Activated gamma-delta T cell treated with Interleukin-2 at 50 U/mL for 16 hours (primary cell): ENCODE measurements at places on chromosomes 1 and 21.
A peak's percentile ranks its signal among the peaks of the same experiment; 100 is the strongest.

DNA sequence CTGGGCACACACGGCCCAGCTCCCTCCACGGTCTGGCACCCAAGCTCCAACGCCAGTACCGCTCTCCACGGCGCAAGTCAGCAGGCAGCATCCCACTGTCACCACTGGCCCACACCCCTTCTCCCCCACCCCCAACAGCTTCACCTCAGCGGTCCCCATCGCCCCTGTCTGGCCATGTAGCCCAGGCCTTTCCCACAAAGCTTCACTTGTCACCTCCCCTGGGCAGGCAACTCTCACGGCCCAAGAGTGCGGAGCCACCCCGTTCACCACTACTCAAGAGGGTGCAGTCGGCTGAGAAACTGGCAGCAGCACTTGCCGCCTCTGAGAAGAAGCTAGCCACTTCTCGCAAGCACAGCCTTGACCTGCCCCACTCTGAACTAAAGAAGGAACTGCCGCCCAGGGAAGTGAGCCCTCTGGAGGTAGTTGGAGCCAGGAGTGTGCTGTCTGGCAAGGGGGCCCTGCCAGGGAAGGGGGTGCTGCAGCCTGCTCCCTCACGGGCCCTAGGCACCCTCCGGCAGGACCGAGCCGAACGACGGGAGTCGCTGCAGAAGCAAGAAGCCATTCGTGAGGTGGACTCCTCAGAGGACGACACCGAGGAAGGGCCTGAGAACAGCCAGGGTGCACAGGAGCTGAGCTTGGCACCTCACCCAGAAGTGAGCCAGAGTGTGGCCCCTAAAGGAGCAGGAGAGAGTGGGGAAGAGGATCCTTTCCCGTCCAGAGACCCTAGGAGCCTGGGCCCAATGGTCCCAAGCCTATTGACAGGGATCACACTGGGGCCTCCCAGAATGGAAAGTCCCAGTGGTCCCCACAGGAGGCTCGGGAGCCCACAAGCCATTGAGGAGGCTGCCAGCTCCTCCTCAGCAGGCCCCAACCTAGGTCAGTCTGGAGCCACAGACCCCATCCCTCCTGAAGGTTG, 97.6 kb downstream of the PIK3R3 start:
- DNase-seq = no peak

GRCh38 chr1:93448983-93449804, 1.3 kb downstream of the FNBP1L start:
- no peak for DNase-seq

DNA sequence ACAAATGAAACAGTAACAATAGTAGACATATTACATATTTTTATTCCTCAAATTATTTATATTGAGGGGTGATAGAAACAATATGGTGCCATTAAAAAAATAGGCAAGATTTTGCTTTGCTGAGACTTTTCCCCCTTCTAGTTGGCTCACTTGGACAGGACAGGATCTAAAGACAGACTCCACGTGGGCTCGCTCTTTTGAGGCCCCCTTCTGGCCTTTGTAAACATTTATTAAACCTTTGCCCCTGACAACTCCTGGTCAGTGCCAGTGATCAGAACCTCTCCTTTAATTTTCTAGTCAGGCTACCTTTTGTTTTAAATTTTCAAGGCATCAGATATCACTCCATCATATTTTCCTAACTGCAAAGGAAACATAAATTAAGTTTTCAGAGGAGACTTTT, 49.7 kb upstream of the IFI44L start:
- DNase-seq = no peak

GRCh38 chr1:156622581-156623297, 3.5 kb downstream of the HAPLN2 start:
- no peak for DNase-seq

DNA sequence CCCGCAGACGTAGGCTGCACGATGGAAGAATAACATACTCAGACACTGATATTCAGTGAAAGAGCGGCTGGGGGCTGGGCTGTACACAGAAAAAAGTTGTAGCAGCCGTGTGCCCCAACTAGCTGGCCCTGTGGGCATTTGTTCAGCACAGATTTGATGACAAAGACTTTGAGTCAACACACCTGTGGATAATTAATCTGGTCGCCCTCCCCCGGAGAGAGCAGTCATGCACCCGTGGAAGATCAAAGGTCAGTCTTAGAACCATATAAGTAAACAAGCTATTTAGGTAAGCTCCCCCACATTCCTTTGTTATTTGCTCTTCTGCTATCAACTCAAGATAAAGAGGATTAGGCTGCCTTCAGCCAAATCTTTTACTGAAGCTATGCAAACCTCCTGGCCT, 148.4 kb upstream of the HMCN1 start:
- DNase-seq = no peak

DNA sequence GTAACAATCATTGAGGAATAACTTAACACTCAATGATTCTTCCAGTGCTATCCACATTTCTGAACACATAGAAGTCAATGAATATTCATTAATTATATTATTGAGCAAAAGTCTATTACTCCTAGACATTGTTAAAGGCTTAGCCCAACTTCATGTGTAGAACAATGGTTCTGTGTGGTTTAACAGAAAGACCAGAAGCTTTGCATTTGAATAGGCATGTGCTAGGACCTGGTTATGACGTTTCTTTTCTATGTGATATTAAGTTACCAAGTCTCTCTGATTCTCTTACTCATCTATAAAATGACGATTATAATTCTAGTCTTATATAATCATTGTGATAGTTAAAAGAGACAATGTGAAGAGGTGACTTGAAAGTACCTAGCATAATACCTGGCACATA, 5.2 kb downstream of the NTMT2 start:
- no peak for DNase-seq

DNA sequence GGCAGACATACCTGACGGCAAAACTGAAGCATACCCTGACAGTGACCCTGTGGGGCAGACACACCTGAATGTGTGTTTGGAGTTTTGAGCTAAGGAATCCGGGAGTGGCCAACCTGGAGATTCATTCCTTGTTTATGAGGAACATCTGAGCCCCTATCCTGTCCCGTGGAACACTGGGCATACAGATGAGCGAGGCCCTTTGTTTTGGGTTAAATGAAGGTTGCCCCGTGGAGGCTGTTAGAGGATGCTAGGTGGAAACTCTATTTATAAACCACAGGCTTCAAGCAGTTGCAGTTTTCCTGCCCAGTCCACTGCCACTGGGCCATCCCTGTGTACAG, 18.1 kb downstream of the GALNT2 start:
- no peak for DNase-seq

- DNase-seq = no peak
Observed at GRCh38 chr1:68384321-68384813, 65.4 kb downstream of the RPE65 start.

- no peak for DNase-seq
Observed at GRCh38 chr1:25580927-25581326, 35.7 kb upstream of the MAN1C1 start.

DNA sequence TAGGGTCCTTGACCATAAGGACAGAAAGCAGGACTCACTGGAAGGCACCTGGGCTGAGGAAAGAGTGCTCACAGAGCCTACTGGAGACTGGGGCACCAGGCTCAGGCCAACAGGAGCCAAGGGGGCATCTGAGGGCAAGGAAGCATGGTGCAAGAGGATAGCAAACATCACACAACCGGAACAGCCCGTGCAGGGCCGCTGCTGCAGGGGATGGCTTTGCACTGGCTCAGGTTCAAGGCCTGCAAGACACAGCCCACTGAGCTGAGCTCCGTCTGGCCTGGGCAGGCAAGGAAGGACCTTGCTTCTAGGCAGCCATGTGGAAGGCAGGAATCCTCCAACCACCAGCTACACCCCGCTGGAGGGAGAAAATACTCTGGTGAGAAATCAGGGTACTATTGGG, 59.8 kb upstream of the KIF26B start:
- DNase-seq = no peak

- no peak for DNase-seq
Observed at GRCh38 chr1:9465640-9466039, 73.6 kb upstream of the SLC25A33 start.

DNA sequence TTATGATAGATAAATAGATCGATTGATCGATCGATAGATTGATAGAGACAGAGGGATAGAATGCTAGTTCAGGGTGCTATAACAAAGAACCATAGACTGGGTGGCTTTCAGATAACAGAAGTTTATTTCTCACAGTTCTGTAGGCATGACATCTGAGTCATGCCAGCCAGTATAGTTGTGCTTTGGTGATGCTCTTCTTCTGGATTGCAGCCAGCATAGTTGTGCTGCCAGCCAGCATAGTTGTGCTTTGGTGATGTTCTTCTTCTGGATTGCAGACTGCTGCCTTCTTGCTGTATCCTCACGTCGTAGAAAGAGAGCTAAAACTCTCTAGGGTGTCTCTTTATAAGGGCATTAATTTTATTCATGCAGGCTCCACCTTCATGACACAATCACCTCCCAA, 860.8 kb downstream of the BRINP3 start:
- no peak for DNase-seq

GRCh38 chr1:9289090-9289534, 3.6 kb upstream of the SPSB1 start:
- peak; percentile 86 for DNase-seq

- no peak for DNase-seq
Observed at GRCh38 chr1:117110774-117111173, 10.8 kb downstream of the TRIM45 start.

DNA sequence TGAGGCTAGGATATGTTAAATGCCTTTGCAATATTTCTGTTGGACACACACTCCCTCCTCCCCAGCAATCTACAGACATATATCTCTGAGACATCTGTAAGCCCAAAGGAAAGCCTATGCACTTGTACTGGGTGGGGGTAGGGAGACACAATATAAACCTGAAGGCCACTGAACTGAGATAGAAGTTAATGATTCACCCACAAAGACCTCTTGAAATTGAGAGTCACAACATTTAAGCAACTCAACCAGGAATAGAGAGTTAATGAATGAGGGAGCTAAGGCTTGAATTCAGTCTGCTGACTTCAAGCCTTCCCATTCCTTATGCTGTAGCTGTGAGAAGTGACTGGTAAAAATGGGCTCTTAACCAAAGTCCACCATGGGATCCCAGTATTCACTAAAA, 5.0 kb downstream of the OR10J1 start:
- no peak for DNase-seq

GRCh38 chr21:44866780-44867179, 6.7 kb downstream of the PTTG1IP start:
- DNase-seq = no peak

DNA sequence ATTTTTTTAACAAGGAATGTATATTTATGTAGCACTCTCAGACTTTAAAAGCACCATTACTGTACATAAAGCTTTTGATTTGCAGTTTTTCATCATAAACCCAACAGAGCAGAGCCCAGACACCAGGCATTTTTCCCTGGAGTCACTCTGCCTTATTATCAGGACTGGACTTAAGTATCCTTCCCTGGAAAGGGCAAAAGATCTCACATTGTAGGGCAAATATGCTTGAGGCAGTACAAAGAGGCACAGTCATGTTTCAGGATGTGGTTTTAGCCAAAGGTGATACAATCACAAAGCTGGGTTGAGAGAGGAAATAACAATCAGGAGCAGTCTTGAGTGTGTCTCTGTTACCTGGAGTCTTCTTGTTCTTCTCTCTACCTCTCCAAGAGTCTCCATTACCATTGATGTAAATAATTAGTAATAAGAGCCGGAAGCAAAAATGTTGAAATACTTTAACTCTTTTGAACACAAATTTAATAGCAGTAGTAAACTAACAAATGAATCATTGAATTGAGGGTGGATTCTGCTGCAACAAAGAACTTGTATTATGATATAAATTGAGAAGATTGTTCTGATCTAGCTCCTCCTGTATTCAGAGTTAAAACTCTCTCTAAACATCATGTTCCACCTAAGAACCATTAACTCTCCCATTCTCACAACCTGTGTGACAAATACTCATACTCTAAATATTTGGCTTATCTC, 160.5 kb downstream of the LTN1 start:
- DNase-seq = peak; percentile 17

DNA sequence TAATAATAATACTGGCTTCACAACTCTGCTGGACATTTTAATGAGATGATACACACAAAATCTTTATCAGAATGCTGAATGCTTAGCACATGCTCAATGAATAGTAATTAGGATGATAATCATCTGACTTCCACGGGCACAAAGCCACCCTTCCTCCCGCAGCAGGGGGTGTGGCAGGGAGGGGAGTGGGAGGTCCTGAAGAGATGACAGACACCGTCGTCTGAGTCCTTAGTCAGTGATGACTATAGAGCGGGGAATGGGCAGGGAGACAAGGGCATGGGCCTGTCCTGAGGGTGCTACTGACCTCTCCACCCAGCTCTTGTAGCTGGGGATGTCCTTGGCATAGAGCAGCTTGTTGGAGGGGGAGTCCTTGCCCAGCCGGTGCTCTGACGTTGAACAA, 117.6 kb upstream of the CD34 start:
- no peak for DNase-seq

DNA sequence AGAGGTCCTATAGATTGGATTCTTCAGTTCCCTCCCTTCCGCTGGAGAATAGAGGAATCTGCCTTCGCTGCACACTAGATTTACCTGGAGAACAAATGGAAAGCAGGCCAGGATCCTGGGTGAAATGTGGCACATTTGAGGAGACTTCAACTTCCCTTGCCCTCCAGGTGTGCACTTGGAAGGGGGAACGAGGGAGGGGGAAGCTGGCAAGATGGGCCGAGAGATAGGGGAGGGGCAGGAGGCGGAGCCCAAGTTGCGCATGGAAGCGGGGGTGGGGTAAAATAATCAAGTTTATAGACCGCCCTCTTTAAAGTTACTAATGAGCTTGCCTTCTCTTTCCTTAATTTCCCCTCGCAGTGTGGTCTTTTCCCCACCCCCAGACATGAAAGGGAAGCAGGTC, 155.7 kb upstream of the CAMK1G start:
- no peak for DNase-seq

DNA sequence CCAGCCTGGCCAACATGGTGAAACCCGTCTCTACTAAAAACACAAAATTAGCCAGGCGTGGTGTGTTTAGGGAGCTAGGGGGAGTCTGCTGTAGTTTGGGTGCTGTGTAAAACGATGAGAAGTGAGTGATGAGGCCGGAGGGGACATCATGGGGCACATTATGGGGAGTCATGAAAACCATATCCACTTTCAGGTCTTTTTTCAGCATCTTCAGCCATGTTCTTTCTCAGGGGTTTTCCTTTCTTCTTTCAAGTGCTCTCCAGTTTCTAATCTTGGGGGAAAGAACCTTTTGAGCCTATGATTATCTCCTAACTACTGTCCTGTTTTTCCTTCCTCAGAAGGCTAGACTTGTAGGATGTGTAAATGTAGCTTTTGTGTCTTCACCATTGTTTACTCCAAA, 14.4 kb downstream of the KDM4A start:
- DNase-seq = no peak

- DNase-seq = no peak
Observed at GRCh38 chr1:109923946-109924275, 13.3 kb downstream of the CSF1 start.

- no peak for DNase-seq
Observed at GRCh38 chr1:36238433-36238832, 14.2 kb downstream of the THRAP3 start.

- DNase-seq = no peak
Observed at GRCh38 chr1:978835-979743, 2.8 kb downstream of the PERM1 start.

GRCh38 chr1:210132582-210132981, 100.0 kb upstream of the SERTAD4 start:
- DNase-seq = no peak

- no peak for DNase-seq
Observed at GRCh38 chr1:197696372-197696771, 78.9 kb downstream of the DENND1B start.

GRCh38 chr1:181802466-181802865, 259.0 kb downstream of the ZNF648 start:
- DNase-seq = no peak

GRCh38 chr1:229247871-229248270, 23.0 kb upstream of the RAB4A start:
- DNase-seq = no peak

- DNase-seq = no peak
Observed at GRCh38 chr1:170261669-170262068, 115.9 kb downstream of the NTMT2 start.

- DNase-seq = peak; percentile 66
Observed at GRCh38 chr1:36160949-36161485, 5.1 kb downstream of the MAP7D1 start.
